ENCODE measurements at places on chromosomes 2 and 18.

GRCh38 chr2:224849264-224849663 is 133.1 kb upstream of the CCDC195 start:
- DNase-seq, result no peak

DNA sequence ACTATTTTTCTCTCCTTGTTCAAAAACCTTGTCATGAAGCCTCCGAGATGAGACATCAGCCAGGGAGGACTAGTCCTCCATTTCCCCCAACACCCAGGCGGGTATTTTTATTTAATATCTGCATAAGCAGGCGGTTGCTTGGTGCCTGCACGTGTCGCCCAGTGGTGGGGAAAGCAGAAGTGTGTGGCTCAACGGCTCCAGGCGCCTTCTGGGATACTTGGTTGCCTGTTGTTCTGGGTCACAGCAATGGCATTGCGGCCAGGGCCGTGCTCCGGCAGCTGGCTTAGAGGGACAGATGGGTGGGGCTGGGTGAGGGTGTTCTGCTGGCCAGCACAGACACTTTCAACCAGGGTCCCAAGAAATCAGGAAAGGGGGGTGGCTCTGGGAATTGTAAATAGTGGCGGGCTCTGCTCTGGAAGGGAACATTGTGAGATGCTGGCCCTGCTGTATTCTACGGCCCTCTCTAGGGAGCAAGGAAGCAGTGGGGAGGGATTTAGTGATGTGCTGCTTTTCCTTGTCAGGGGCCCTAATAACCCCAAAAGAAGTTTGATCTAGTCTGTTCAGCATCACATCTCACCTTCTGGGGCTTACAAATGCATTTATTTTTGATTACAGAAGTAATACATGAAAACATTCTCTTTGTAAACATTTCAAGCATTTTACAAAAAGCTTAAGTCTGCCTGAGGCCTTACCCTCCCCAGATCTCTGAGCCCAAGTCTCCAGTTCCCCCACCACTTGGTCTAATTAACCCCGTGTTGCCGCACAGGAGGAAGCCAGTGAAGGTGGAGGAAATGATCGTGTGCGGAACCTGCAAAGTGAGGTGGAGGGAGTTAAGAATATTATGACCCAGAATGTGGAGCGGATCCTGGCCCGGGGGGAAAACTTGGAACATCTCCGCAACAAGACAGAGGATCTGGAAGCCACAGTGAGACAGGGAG is 1.1 kb downstream of the VAMP8 start:
- no peak for DNase-seq

DNA sequence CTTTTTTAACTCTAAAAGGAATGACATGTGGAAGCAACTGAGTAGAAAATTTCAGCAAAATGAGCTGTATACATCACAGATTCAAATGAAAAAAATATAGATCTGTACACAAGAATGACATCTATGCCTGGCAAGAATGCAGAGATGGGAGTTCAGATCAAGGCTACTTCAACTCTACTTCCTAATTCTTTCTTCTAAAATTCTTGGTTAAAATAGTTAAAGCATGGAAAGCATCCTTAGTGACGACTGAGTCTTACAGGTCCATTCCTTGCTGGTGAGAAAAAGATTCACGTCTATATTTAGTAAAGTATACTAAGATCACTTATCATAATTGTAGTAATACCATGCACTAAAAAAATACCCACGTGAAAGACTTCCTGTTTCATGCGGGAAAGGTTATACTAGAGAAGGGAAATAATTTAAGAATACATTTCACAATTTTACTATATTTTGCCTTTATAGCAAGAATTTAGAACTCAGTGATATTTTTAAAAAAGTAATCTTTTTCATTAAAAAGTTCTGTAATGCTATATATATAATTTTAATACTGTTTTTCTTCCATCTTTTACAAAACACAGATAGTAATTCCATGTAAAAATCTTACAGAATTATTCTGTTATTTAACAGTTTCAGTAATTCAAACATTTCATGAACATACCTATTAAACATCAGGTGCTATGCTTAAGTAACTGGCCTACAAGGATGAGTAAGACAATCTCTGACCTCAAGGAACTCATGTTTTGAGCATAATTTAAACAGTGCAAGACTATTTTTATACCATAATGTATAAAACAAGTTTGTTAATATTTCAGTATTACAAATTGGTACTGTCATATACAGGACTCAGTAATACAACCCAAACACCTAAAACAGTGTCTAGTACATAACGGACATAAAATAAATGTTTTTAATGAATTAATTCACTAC is 159.6 kb downstream of the BAZ2B start:
- DNase-seq, result no peak

DNA sequence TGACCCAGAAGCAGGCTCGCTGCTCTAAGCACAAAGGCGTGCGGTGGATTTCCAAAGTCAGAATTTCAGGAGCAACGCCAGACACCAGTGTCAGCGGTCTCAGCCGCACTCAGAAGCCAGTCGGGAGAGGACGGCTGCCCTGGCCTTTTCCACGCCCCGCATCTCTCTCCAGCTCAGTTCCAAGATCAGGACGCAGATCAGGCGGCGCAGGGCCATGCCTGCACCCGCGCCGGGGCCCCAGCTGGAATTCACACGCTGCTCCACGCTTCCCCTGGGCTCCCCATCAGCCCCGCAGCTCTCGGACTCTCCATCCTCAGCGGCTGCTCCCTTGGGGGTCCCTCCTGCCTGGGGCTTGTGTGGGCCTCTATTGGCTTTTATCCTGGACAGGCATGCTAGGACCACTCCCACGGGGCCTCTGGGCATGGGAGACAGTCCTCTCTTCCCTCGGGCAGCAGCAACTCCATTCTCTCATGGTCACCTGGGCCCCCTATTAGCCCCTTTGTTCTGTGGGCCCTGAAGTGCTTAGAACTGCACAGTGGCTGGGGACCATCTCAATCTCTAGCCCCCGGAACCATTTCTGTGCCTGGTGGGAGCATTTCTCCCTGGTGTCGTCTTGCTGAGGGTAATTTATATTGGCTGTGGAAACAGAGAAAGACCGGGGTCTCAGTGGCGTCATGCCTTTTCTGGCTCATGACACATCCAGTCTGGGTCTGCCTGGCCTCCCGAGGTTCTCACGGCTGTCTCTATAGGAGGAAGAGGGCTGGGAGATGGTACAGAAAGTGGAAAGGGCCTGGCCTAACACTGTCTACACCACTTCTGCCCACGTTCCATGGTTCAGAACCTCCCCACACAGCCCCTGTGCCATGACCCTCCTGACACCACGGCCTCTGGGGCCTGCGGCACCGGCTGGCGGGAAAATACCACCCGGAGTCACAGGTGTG is 14.9 kb upstream of the TMEM18 start:
- no peak for DNase-seq

- DNase-seq, result no peak
These were observed 137.5 kb upstream of the CHAC2 start for GRCh38 chr2:53630026-53630606.

GRCh38 chr2:68452158-68452900 is 14.8 kb downstream of the FBXO48 start:
- no peak for DNase-seq
